ENCODE measurements at places on chromosomes 13 and 19.

GRCh38 chr19:54470991-54471782, 1.9 kb downstream of the CDC42EP5 start:
- DNase-seq: peak; percentile 37

DNA sequence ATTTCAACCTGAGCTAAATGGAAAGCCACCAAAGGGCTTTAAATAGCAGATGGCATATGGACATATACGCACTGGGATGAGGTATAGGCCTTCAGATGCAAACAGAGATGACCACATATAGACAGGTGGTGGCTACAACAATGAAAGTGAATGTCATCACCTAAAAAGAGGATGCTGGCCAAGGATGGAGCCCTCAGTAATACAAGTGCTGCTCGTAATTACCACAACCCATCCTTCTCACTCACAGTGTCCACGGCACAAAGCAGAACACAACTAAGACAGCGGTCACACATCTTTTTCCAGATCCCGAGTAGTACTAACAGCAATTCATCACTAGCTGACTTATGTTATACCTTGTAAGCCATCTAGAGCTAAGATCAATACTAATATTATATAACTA, 18.2 kb upstream of the DOCK9 start:
- DNase-seq: no peak

- DNase-seq: peak; percentile 9
These were observed 141.6 kb upstream of the RFC3 start for GRCh38 chr13:33676045-33676989.

DNA sequence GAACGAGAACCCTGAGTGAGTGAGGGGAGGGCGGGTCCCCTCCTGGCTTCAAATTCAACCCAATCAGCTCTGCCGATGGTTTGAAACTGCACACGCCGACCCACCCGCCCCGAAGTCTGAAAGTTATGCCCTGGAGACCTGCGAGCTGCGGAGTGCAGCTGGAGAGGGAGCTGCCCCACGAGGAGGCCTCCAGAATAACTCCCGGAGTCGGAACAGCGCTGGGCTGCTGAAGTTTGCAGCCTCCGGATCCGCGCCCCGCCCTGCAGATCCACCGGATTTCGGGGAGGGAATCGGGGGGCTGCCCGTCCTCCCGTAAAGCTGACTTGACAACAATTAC, 7.0 kb downstream of the POU4F1 start:
- DNase-seq: no peak

GRCh38 chr19:18850471-18851375, 19.0 kb downstream of the UPF1 start:
- DNase-seq: peak; percentile 77

- no peak for DNase-seq
These were observed 42.8 kb upstream of the DCUN1D2 start for GRCh38 chr13:113533161-113533840.

DNA sequence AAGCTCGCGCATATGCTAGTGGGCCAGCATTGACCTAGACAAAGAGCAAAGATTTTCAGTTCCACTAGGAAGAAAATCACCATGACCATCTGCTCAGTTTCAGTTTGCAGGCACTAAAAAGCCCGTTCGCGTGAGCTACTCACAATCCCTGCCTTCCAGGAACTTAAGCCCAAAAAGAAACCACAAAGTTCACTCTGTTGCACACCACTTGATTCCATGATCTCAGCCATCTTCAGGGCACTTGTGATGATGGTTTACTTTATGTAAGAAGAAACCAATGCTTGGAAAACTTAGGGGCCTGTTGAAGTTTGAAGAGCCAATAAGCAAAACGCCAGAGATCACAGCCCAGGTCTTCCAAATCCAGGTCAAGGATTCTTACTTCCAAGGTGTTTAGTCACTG, 45.0 kb upstream of the SLC15A1 start:
- DNase-seq: no peak

DNA sequence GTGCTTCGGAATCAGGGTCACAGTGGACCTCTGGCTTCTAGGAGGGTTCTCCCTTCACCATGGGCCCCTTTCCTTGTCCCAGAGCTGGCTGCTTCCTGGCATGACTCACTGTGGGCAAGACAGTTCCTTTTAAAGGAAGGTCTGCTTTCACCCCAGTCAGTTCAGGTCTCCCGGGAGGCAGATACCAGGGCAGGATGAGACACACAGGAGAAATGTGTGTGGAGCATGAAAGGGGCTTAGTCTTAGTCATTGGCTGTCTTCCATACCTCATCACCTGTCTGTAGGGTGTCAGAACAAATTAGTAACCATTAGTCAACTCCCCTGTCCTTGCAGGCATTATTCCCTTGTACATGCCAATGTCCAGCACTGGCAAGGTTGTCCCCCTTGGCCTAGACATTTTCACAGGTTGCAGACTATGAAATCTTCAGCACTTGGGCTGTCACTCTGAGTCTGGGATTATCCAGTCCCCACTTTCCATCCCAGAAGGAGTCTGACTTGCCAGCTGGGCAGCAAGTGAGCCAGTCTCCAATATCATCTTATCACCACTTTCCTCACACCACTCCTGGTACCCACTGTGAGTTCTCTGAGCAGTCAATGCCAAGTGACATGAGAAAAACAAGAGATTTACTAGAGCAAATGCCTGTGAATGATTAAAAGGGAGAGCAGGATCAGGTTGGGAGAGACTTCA, 76.8 kb upstream of the MEDAG start:
- DNase-seq: no peak

DNA sequence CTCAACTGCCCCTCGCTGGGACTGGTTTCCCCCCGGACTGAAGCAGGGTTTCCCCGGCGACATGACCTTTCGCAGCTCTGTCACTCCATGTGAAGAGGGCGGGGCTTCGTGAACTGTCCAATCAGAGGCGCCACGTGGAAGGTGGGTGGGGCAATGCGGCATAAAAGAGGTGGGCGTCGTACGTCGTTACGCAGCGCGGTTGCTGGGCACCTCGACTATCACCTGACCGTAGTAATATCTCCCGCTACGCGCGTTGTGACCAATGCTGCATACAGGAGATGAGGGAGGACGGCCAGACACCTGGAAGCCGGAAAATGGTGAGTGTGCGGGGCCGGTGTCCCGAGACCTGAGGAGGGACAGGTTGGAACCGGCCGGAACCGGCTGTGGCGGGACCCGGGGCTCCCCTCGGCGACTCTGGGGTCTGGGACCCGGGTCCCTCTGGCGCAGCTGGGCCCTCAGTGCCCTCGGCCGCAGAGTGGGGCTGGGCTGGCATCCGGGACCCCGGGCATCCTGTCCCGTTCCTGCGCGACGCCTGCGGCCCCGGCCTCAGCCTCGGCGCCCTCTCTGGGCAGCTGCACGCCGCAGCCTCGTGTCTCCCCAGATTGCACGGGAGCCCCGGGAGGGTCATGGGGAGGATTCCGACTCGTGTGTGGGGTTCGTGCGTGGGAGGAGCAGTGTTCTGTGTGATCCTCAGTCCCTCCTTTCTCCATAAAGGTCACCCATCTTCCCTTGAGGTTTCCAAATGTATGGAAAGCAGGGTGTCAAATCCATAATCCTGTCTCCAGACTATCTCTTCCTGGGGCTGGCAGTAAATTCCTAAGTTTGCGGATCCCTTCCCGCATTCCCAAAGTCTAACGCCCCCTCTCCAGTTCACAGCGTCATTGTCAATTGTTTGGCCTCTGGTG, 32.2 kb downstream of the ZNF136 start:
- DNase-seq: peak; percentile 12

GRCh38 chr19:41967054-41967783, 8.1 kb upstream of the RABAC1 start:
- no peak for DNase-seq

DNA sequence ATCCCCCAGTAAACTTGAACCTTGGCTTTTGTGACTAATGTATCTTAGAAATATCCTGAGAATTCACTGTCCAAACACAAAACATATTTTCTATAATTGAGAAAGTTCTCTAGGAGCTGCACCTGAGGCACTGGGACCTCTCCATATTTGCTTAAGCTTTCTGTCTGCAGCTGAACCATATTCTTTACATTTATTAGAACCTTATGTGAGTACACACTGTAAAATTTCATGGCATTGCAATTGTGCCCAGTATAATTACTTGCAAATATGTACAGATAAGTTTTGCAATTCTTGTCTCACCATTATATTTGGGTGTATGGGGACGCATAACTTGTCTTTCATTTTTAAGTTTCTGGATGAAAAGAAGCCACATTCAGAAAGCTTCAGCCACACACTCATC, 280.7 kb upstream of the KLHL1 start:
- DNase-seq: no peak

GRCh38 chr13:106393776-106394175, 141.7 kb downstream of the EFNB2 start:
- no peak for DNase-seq

- DNase-seq: no peak
These were observed 4.7 kb downstream of the DNMT1 start for GRCh38 chr19:10190026-10190425.

- no peak for DNase-seq
These were observed 16.3 kb downstream of the ZNF565 start for GRCh38 chr19:36198119-36198518.

DNA sequence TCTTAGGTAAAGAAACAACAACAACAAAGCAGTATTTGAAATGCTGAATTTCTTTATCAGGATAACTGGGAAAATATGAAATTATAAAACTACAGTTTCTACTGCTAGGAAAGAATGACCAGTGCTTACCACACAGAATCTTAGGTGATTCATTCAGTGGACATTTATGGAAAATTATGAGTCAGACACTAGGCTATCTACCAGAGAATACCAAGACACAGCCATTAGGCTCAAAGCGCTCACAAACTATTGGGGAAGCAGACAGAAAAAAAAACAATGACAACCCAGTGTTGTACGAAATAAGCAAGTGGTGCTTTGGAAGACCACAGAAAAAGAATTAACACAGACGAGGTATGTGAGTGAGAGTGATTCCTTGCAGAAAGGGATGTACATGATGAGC, 1019.5 kb downstream of the PCDH9 start:
- no peak for DNase-seq

- DNase-seq: no peak
These were observed 84.1 kb upstream of the ATXN8OS start for GRCh38 chr13:70023516-70023915.

DNA sequence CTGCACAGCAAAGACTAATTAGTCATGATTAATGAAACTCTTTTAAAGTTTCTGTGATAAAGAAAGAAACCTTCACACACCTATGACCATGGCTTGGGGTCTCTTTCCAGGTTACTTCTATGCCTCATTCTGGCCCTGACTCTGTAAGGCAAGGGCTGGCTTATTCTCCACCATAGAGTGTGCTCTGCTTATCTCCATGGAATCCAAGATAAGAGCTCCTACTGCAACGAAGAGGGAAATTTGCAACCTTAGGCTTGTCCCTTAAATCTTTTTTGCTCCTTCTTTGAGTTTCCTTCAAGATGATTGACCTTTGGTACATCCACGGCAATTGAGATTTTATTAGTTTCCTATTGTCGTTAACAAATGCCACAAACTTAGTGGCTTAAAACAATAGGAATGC, 239.9 kb downstream of the SPRY2 start:
- DNase-seq: no peak

- DNase-seq: no peak
These were observed 38.4 kb downstream of the PIBF1 start for GRCh38 chr13:72820156-72820897.

DNA sequence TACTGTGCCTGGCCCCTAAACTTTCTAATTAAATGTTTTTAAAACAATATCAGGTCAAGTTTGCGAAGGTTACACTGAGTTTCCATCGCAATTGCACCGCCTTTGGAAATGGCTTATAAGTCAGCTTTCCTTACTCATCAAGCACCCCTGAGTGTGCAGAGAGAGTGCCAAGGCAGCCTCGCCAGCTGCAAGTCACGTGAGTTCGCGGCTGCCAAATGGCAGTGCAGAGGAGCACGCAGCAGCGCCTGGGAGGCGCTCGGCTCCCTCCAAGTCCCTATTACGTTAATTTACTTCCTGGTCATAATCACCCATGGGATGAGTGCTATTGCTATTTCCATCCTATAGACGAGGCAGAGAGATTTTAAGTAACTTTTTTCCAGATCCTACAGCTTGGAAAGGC, 319.6 kb downstream of the TEX29 start:
- DNase-seq: no peak

DNA sequence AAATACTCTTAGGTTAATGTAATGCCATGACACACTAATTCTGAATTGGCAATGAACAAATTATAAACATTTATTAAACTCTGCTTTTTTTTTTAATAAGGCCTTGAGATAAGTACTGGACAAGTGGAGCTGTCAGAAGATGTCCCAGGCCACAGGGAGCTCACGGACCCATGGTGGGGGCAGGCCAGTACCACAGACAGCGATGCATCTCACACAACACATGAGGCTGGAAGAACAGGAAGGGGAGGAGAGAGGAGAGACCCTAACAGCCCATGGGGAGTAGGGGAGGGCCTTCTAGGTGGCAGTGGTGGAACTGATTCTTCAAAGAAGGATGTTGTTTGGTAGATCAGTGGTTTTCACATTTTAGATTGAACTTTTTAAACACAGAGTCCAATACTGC, 128.4 kb downstream of the LHFPL6 start:
- DNase-seq: no peak

GRCh38 chr13:37645181-37645740, 46.7 kb upstream of the POSTN start:
- DNase-seq: no peak

DNA sequence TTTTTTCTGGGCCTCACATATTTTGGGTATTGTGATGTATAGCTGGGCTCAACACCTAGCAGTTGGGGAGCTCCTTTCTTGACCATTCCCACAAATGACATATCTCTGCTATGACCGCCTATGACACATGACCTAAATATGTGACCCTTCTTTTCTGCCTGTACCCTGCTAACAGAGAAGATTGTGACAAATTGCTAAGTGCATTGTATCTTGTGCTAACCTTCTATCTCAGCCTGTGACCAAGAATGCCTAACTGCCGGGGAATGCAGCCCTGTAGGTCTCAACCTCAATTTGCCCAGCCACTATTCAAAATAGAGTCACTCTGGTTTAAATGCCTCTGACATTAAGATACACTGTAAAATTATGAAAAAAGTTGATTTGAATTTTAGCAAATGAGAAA, 6.8 kb upstream of the ZNF429 start:
- no peak for DNase-seq

DNA sequence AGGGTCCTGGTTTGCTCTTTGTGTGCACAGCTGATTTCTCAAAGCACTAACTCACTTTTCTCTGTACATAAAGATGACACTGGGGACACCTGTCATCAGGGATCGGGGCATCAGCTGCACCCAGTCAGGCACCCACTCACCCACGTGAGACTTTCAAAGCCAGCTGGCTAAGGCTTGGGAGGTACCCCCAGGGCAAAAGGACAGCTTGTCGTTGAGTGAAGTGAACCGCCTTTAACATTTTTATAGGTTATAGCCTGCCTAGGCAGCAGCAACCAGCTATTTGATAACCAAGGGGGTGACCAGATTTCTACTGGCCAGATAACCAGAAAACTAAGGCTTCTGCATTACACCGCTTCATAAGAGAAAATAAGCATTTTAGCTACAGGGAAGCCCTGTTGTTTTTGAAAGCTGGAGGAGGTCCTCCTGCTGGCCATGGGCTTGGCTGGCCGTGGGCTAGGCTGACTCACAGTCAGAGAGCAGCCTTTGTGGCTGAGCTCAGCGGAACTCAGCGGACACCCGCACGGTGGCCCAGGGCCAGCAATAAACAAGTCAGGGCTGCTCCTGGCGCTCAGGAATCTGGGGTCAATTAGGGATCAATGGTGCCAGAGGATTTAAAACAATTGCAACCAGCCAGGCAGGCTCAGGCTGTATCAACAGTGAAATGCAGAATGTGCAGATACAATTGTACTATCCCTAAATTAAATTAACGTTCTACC, 57.1 kb downstream of the ALOX5AP start:
- DNase-seq: peak; percentile 69
